ENCODE measurements at places on chromosomes 11 and 22.

GRCh38 chr11:33303541-33303940, 46.4 kb downstream of the HIPK3 start:
- no peak for DNase-seq

GRCh38 chr22:38163844-38164550, 17.6 kb downstream of the PLA2G6 start:
- DNase-seq = no peak

GRCh38 chr22:44816141-44816540, 63.8 kb downstream of the ARHGAP8 start:
- DNase-seq = no peak

- no peak for DNase-seq
Observed at GRCh38 chr11:111069066-111069465, 176.5 kb upstream of the POU2AF2 start.

GRCh38 chr11:16382638-16383380, 26.5 kb upstream of the SOX6 start:
- DNase-seq = no peak

DNA sequence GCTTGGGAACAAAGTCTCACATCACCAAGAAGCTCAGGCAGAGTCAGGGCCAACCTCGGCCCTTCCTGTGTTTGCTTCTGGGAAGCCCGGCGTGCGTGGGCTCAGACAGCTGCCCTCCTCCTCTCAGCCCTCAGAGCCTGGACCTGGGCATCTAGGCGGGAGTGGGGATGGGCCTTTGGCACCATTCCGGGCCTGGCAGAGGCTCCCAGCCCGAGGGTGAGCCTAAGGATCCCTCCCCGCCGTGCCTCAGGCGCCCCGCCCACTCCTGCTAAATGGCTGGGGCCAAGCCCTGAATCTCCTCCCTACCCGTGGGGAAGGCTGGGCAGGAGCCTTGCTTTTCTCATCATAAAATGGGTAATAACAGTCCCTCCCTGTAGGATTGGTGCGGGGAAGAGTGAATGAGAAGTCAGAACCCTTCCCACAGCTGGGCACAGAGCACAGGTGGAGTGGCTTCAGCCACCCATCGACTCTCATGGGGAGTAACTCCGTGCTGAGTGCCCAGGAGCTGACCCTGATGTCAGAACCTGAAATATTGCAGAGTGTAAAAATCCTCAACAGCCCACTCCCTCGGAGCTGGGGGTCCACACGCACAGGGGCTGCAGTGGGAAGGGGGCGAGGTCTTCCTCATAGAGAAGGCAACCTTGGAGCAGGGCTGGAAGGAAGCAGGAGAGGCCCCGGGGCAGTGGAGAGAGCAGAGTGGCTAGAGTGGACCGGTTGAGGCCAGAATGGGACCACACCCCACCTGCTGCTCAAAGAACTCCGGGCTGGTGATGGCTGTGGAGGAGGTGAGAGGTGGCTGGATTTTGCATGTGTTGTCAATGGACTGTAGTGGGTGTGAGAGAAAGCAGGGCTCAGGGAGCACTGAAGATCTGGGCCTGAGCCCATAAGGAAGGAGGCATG, 18.8 kb upstream of the CDKN1C start:
- DNase-seq = no peak

DNA sequence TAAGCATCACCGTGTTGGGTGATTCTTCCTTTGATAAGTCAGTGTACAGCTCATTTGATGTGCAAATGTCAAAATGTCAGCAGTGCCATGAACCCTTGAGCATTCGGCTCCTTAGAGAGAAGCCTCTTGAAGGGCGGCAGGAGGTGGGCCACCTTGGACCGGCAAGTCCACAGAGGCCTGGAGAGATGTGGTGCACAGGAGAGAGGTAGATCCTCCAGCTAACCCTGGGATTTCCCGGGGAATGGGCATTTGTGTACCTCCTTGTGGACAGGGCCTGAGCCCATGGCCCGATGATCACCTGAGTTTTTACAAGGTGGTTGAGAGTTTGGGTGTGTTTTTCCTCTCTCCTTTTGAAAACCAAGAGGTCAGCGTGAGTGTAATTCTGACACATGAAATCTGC, 133.2 kb upstream of the RCN1 start:
- no peak for DNase-seq

DNA sequence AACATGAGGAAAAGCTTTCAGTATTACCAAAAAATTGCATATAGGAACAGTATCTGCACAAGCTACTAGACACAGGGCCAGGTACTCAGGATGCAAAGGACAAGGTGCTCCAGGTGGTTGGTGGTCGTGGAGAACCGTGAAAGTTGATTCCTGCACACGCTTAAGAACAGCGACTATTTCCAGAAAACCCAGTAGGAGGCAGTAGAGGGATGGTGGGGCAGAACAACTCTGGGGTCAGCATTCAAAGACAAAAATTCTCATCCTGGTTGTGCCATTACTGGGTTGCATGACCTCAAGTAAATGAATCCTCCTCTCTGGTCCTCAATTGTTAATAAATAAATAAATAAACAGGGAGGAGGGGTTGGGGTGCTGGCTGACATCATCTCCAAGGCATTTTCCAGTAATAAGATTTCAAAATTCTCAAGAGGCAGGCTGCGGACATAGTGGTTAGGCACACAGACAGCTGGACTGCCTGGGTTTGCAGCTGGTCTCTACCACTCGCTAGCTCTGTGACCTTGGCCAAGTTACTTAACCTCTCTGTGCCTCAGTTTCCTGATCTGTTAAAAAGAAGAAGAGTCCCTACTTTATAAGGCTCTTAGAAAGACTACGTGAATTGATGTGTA, 89.6 kb downstream of the ISX start:
- no peak for DNase-seq

- no peak for DNase-seq
Observed at GRCh38 chr11:116239247-116239646, 533.5 kb downstream of the BUD13 start.

- no peak for DNase-seq
Observed at GRCh38 chr22:39616051-39616450, 45.5 kb downstream of the CACNA1I start.

All from activated naive CD8-positive, alpha-beta T cell treated with anti-CD3 and anti-CD28 coated beads, Interleukin-2, amount 50 U/mL, for 16 hours (primary cell).